ENCODE measurements at places on chromosomes 3 and 15. TPM values are rescaled to one million over a fixed set of nuclear protein-coding genes. Genes with fewer than 3 reads are reported as not detected.

- no peak for DNase-seq
These were observed 28.6 kb downstream of the KCNAB1 start for GRCh38 chr3:156148946-156149381.

The SLC30A4 gene
- 0.10 TPM for total RNA-seq

The LSAMP gene
- not detected for total RNA-seq

- DNase-seq = peak; percentile 30
These were observed 483 bp downstream of the MEX3B start for GRCh38 chr15:82045179-82045891.

The B3GNT5 gene
- 6.7 TPM for total RNA-seq

The COPS2 gene
- 17.0 TPM for total RNA-seq

The SEMA3B gene
- 94.2 TPM for total RNA-seq

- DNase-seq = no peak
These were observed 63.7 kb upstream of the DLG1 start for GRCh38 chr3:197362081-197362480.

- DNase-seq = no peak
These were observed 218.0 kb upstream of the CDIN1 start for GRCh38 chr15:36361351-36361870.

- DNase-seq = no peak
These were observed 79.4 kb downstream of the EBLN2 start for GRCh38 chr3:73140772-73141442.

The FETUB gene
- not detected for total RNA-seq

DNA sequence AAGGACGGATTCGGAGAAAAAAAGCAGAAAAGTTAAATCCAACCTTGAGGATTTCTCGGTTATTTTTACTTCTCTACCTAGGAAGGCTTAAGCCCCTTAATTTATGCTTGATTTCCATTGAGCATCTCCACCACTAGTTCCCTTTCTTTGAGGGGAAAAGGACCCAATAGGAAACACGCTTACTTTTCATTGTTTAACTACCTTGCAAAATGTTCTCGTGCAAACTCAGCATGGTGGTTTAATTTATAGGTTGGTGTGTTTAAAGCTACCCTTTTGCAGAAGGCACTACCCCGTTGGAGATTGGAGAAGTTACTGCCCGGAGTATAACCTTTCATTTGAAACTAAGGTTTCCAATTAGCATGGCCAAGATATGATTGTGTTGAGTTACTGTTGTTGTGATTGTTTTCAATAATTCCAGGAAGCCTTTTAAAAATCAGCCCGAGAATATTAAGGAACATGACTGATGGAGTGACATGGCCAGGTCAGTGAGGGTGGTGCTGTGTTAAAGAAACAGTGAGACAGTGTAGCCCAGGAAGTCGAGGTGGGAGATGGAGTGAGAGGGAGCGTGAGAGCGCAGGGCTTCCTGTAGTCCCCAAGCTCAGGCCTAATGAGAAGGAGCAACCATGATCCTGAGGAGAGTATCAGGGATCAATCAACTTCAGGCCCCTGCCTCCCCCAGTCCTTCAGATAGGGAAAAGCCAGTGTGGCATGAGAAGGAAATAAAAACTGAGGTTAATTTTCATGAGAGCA is 76.6 kb downstream of the AQP9 start:
- DNase-seq = no peak

Data from HT-29 (cell line).